Suprapubic skin (tissue), 4 donors: ENCODE measurements at places on chromosomes 5 and 9.

DNA sequence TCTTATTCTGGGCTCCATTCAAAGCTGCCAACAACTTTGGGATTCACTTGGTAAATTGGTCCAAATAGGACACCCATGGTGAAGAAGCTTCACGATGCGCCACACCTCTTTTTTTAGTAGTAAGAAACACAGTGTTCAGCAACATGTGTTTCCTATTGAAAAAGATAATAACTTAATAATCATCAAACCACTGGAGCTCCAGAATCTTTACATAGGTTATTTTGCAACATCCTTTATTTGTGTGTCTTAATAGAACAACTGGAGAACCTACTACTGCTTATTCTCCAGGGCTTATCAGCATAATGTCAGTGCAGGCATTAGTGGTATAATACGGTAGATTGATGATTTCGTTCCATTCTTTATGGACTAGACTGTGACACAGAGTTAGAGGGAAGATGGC is 63.3 kb upstream of the DAPK1 start:
- DNase-seq, result no peak

- DNase-seq, result no peak
These were observed 892.1 kb downstream of the TLE1 start for GRCh38 chr9:80797101-80797829.

DNA sequence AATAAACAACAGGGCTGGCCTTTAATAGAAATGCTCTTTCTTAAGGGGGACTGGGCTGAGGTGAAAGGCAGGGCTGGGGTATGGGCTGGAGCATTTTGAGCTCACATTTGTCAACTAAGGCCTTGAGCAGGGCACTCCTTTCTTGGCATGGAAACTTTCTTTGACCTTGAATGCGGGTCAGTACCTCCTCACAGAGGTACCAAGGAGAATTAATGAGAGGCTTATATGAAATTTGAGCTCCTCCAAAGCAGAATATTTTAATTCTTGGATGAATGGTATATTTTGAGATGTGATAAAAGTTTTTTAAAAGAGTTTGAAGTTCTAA is 3.1 kb downstream of the CYSTM1 start:
- DNase-seq, result no peak

DNA sequence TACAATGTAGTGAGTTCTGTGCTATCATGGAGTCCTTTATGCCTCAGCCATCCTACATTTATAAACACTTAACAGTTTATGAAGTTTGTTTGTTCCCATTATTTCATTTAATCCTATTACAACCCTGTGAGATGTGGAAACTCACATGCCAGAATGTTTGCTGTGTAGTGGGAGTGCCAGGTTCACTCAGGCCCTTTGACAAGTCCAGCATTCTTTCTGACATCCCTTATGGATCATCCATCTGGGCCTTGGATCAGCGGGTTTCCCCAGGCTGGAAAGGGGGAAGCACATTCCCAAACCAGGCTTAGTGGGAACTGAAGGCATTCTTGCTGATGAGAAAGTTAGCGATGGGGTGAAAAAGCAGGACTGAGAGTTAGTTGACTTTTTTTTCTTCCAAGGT is 128.1 kb upstream of the OTULINL start:
- no peak for DNase-seq

- no peak for DNase-seq
These were observed 85.5 kb downstream of the TEX10 start for GRCh38 chr9:100267211-100267610.

DNA sequence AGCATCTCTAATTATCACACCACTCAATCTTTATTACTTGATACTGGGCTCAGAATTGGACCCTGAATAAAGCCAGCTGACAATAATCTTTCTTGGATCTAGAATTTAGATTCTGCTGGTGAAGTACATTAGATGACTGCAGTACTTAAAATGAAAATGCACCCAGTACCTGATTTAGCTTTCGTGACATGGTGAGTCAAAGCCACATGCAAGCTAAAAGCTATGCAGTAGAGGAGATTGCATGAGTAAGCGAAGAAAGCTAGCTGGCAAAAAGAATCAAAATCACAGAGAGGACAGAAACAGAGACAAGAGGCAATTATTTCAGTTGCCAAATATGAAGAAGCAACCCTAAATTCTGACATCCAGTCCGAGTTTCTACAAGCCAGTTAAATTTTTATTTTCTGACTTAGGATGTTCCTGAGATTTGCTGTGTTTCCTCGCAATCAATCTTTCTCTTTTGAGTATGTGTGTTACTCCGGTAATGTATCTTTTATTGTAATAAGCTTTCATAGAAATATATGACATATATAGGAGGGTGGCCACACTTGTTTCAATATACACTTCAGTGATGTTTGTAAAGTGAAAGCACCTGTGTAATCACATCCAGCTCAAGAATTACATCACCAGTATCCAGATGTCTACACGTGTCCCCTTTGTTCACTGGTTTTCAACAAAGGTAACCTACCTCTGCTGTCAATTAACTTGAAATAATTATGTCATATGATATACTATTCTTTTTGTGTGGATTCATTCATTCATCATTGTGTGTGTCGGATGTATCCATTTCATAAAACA is 101.7 kb downstream of the CDH18 start:
- no peak for DNase-seq

DNA sequence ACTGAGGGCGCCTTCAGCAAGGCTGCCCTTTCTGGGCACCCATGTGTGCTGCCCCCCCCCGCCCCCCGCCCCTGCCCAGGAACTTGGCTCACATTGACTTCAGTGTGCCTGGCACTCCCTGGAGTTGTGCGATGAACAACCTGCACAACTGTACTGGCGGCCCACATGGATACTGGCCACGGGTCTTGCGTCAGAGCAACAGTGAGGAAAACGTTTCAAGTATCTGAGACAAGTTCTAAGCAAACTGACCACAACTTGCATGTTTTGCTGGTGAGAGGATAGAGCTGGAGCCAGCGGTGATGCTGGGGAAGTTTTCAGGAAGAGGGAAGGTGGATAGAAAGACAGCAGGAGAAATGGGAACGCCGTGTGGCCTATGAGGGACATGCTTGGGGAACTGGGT is 45.4 kb downstream of the HABP4 start:
- DNase-seq, result no peak

- DNase-seq, result no peak
These were observed 437.1 kb upstream of the TLE4 start for GRCh38 chr9:79134654-79135053.

- DNase-seq, result no peak
These were observed 135.6 kb upstream of the IRX4 start for GRCh38 chr5:2018390-2018724.

GRCh38 chr5:136226401-136226800 is 33.4 kb upstream of the SMIM32 start:
- no peak for DNase-seq

- no peak for DNase-seq
These were observed at the start of gene PRRT1B for GRCh38 chr9:131545003-131545785. Gene PRRT1B, plus strand, starts transcription at chr9:131545523. Its CDS starts 93 bp downstream, at chr9:131545616.

- DNase-seq, result no peak
These were observed 5.8 kb upstream of the PSMB7 start for GRCh38 chr9:124420991-124421543.
